ENCODE measurements at places on chromosomes 2 and 18.
A peak's percentile ranks its signal among the peaks of the same experiment; 100 is the strongest.

DNA sequence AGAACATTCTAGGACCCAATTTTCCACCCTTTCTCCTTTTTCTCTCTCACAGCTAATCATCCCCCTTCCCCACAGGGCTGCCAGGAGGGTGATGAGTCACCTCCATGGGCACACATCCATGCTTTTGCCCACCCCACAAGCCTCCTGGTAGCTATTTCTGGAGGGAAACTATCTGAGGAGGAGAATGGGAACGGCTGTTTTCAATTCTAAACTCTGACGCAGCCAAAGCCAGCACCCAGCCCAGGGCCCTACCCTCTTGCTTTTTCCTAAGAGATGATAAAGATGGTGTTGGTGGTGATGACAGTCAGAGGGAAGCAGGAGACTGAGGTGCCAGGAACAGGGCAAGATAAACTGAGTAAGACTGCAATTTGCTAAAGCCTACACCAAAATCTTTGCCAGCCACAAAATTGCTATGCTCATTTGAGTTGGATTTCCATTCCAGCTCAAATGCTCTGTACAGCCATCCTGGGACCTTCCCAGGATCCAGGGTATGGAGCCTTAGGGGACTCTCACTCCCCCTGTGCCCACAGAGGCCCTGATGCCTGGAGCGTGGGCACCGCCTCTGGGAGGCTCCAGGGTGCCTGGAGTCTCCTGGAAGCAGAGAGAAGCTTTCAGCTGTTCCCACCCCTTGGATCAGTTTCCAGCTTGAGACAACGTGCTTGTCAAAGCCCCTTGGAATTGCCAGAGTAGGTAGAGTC is 62.0 kb upstream of the FZD7 start:
- DNase-seq = no peak

DNA sequence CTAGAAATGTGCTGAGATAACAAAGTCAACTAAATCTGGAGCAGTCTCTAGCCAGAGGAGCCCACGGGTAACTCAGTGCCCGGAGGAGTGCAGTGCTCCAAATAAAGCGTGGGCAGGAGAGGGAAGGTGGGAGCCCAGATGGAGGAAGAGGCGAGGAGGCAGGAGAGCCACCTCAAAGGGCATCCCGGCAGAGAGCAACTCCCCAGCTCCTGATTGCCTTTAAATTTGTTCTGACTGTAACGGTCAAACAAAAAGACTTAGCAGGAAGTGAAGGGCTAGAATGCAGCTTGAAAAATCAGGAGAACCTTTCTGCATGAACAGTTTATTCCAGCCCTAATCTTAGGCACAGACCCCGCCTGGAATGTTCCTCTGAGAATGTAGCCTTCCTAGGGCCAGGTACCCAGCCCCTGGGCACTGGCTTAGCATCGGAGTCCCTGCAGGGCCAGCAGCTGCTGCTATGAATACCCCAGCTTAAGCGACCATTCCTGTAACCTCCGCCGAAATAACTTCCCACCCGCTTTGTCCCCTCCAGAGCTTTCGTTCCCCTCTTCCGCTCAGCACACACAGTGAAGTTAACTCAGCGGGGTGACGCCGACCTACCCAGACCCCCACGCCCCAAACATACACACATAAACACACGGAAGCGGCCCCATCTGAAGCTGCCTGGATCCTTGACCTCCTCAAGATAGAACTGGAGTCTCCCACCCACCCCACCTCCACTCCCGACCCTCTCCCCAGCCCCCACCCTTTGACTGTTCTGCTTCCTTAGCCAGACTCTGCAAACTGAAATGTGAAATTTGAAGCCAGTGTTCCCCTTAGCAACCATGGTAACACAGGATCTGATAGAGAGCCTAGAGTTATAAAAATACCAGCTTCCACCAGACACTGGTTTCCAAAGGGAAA is 123.2 kb downstream of the SMAD7 start:
- no peak for DNase-seq

- no peak for DNase-seq
Observed at GRCh38 chr2:9650119-9650821, 19.5 kb upstream of the YWHAQ start.

GRCh38 chr2:108594982-108595464 is 60.8 kb downstream of the LIMS1 start:
- no peak for DNase-seq

DNA sequence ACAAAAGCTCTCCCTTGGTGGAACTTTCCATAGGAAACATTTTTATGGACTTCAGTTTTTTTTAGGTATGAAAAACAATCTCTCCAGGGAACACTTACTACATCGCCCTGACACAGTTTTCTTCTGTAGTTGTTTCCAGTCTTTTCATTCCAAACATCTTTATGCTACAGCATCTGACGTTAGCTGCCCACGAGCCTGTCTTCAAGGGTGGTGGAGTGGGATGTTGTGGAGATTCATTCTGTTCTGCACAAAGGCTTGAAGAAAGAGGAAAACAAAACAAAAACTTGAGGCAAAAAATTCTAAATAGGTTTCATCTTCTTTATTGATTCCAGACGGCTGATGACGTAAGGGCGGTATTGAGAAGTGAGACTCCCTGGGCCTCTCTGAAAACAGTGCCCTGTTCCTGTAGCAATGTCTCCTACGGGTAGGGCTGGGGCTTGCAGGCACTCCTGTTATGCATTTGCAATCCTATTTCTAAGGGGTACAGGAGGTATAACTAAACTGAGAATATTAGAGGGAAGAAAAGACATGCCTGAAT is 375.0 kb downstream of the RNF144A start:
- DNase-seq = no peak

DNA sequence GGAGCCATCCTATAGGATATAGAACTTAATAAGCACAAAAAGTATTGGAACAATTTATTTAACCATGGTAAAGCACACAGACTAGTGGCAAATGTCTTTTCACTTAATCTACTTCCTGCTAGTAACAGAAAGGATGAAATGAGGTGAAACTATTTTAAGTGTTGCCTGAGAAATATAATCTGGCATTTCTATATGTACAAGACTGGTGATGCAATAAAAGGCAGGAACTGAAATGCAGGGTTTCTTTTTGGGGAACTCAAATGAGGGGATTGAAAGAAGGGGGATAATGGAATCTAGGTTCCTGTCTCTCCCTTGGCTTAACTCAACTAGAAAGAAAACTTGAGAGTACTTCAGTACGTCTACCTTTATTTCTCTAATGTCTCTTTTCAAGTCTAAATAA is 122.3 kb downstream of the MEMO1 start:
- DNase-seq = no peak

DNA sequence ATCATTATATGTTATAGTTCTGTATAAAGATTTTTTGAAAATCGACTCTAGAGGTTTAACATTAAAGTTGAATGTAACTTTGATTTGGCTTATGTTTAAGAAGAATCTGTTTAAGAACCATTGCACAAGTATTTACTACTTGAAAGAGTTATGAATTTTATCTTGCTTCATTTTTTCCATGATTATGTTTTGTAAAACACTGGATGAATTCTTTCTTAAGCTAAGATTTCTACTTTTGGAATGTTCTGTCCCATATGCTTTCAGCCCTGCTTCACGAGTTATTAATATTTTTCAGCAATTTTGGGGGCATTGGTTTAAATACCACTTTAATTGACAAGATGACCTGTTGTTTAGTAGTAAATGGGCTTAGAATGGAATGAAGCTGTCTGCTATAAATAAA is 56.7 kb upstream of the STON1 start:
- DNase-seq = no peak

DNA sequence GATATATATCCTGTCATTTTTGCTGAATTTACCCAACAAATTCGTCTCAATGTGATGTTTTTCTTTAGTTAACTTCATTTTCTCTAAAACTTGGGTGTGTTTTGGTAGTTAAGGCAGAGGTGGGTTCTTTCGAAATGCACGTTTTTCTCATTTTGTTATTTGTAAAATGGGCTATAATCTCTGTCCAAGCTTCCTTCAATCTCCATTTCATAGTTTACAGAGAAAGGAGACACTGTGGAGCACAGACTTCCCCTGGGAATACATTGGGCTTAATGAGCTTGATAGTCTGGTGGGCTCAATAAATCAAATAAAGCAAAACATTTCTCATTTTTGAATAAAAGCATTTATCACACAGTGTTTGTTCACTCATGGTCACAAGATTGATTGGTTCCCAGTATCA is 145.1 kb downstream of the AGPS start:
- no peak for DNase-seq

- DNase-seq = no peak
Observed at GRCh38 chr2:215680605-215681598, 245.0 kb upstream of the FN1 start.

DNA sequence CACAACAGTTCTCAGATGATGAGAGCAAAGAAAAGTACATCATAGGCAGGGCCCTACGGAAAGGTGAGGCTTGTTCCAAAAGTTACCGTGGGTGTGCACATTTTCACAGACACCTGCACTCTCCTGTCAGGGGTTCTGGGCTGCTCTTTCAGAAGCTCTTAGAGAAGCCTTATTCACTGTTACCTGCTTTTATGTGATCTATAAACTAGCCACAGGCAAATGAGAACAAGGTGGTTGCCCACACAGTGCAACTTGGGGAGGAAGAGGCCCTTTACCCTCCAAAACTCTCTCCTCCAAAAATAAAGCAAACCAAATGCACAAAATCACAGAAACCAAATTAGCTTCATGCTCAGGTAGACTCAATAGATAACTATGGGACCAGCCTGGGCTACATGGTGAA is 11.1 kb upstream of the CUL3 start:
- no peak for DNase-seq

GRCh38 chr2:71700041-71700657 is 246.8 kb downstream of the DYSF start:
- DNase-seq = no peak

GRCh38 chr2:86368161-86368824 is 30.9 kb upstream of the REEP1 start:
- no peak for DNase-seq

DNA sequence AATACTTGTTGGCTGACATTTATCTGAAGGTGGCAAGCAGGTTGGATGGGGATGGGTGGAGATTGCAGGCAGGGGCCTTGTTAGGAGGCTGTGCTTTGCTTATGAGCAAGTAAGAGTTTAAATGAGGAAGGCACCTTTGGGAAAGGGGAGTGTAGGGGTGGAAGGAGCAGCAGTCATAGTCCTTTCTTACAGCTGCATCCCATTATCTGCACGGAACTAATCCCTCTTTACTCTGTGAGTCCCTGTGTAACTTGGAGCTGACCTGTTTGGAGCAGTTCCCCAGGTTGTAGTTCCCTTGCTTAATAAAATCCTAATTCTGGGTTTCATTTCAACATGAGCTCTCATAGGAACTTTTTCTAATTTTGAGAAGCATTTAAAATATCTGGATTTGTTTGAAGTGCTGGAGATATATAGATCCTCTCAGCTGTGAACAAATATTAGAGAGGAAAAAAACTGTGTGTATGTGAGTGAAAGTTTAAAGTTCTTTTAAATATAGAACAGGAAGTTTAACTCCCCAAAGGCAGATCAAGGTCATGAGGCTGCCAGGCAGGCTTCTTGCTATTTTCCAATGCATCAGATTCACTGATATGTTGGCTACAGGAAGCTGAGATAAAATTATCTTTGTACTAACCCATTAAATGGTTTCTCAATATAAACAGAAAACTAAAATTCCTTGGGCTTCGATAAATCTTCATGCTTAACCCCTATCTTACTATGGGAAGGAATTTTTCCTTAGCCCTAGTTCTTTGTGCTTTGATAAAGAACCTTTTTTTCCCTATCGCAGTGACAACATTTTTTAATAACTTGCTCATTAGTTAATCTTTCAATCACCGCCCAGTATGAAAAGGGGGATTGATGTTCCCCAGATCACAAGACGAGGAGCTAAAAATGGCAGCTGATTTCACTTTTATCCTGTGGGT is 104.6 kb upstream of the EML6 start:
- no peak for DNase-seq

- DNase-seq = no peak
Observed at GRCh38 chr2:44100351-44100750, 68.3 kb upstream of the PPM1B start.

DNA sequence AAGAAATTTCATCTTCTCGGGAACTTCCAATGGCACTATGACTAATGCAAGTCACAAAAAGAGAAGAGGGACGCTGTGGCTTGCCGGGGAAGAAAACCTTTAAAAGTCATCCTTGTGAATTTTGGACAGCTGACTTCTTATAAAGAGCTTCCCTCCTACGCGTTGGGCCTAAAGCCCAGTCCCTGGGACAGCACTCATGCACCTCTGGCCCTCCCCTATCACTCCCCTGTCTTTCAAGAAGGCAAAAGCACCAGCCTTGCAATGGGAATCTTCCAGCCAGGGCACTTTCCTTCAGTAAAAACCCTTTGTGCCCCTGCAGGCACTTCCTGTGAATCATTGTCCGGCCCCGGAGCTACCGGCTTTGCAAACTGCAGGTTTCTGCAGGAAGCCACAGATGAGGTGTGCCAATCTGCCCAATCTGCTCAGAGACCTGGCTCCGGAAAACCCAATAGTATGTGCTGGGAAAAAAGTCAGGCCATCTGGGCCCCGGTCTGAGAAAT is 7.1 kb downstream of the MREG start:
- DNase-seq = peak; percentile 17

GRCh38 chr2:230975927-230976326 is 20.0 kb upstream of the SPATA3 start:
- DNase-seq = no peak

- no peak for DNase-seq
Observed at GRCh38 chr2:33550206-33550605, 48.9 kb downstream of the FAM98A start.

DNA sequence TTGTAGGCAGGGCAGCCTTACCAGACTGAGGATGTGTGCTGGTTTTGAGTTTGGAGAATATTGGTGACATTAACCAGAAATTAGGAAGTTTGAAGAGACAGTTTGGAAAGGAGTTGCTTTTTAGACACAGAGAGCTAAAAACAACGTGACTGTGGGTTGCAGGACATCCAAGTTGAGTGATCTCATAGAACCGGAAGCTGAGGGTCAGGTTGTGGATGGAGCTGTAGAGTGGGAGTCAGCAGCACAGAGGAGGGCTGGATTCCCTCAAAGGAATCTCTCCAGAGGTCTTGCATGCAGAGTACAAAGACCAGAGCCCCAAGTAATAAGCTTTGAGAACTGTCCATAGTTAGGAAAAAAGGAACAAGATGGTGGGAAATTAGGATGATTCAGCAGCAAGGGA is 9.3 kb downstream of the MAPRE3 start:
- no peak for DNase-seq

GRCh38 chr18:23093772-23094171 is 41.5 kb upstream of the CABLES1 start:
- DNase-seq = no peak

GRCh38 chr2:199433204-199433832 is 24.4 kb downstream of the SATB2 start:
- DNase-seq = no peak

DNA sequence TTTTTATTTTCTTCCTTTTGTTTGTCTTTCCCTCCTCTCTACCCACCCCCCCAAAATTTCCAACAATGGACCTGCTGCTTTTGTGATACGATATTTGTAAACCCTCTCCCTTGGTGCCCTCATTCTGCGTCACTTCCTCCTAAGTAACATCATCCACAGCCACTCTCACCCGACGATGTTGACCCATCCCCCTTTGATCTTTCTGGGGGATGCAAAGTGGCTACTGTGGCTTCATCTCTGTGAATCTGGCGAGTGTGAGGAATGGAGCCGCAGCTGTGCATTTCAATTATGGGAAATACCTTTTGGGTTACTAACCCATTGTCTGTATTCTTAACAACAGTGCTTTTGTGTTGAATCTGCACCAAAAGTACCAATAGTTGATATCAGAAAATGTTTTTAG is 19.4 kb downstream of the ANTXR1 start:
- no peak for DNase-seq

GRCh38 chr2:145108361-145108778 is 588.5 kb upstream of the ZEB2 start:
- DNase-seq = no peak

All from C1 segment of cervical spinal cord (tissue), 14 donors.